ENCODE measurements at places on chromosomes 4 and X.

DNA sequence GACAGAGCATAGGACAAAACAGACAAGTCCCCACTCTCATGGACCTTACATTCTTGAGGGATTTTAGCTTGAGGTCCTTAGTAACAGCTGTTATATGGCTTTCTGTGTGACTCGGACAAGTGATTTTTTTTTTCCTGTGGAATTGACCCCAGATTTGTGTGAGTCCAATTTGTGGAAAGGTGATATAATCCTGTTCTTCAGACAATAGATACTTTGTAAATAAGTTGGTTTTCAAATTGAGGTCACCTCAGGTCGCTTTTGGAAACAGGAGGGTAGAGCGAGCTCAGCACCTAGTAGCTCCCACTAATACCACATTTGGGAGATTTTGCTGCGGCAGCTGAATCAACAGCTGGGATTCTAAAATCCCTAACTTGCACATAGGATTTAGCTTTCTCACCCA is 1008.8 kb downstream of the ADGRL3 start:
- DNase-seq: no peak

- DNase-seq: no peak
Measured at GRCh38 chrX:76920607-76921006, 493.1 kb downstream of the MAGEE1 start.

DNA sequence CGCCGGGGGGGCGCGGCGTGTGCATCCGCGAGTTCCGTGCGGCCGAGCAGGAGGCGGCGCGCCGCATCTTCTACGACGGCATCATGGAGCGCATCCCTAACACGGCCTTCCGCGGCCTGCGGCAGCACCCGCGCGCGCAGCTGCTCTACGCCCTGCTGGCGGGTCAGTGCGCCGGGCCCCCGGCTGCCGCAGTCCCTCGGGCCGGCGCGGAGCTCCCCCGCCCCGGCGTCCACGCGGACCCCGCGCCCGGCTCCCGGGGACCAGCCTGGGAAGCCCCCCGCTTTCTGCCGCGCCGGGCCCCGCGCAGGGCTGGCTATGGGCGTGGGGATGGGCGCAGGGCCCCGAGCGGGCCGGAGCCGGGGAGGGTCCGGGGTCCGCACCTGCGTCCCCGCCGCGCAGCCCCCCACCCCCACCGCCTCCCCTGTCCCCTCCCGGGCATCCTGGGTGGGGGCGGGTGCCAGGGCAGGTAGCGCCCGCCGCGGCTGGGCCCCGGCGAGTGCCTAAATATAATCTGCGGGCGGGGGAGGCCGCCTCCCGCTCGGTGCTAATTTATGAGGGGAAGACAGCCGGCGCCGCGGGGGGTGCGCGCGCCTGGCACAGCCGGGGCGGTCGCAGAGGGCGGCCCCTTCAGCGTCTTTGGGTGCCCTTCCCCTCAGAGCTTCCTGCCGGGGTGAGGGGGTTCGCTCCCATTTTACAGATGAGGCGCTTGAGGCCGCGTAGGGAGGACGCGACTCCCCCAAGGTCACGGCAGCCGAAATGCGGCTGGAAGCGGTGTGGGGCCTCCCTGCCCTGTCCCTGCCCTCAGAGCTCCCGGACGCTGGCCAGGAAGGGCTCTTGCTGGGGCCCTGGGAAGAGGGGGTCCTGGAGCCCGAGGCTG is 837 bp downstream of the NAT8L start:
- no peak for DNase-seq

- DNase-seq: no peak
Measured at GRCh38 chr4:1746919-1747602, 25.7 kb downstream of the TACC3 start.

DNA sequence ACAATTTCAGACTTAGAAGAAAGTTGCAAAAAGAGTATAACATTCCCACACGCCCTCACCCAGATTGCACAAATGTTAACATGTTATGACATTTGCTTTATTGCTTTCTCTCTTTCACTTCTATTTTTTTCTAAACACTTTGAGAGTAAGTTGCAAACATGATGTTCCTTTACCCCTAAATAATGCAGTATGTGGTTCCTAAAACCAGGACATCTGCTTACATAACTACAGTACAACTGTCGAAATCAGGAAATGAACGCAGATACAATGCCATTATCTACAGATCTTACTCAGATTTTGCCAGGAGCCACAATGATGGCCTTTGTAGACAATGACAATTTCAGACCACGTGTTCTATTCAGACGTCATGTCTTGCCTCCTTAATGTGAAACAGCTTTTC is 22.4 kb downstream of the SH3TC1 start:
- DNase-seq: no peak

- no peak for DNase-seq
Measured at GRCh38 chr4:8024073-8024786, 84.6 kb upstream of the AFAP1 start.

- DNase-seq: no peak
Measured at GRCh38 chrX:964831-965416, 247.5 kb downstream of the CRLF2 start.

GRCh38 chr4:184816962-184817361 is 8.8 kb downstream of the ACSL1 start:
- no peak for DNase-seq

DNA sequence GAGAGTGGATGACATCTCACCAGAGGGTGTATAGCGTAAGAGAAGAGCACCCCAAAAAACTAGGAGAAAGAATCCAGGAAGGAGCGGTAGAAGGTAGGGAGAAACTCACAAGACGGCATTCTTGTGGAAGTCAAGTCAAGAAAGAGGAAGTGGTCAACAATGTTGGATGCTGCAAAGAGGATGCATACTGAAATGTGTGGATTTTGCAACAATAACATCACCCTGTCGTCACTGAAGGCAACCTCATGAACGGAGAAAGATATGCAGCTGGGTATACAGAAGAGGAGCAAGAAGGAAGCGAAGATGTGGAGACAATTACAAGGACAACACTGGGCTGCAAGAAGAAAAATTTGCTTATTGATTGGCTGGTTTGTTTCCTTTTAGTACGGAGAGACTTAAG is 11.4 kb upstream of the TAPT1 start:
- DNase-seq: no peak

DNA sequence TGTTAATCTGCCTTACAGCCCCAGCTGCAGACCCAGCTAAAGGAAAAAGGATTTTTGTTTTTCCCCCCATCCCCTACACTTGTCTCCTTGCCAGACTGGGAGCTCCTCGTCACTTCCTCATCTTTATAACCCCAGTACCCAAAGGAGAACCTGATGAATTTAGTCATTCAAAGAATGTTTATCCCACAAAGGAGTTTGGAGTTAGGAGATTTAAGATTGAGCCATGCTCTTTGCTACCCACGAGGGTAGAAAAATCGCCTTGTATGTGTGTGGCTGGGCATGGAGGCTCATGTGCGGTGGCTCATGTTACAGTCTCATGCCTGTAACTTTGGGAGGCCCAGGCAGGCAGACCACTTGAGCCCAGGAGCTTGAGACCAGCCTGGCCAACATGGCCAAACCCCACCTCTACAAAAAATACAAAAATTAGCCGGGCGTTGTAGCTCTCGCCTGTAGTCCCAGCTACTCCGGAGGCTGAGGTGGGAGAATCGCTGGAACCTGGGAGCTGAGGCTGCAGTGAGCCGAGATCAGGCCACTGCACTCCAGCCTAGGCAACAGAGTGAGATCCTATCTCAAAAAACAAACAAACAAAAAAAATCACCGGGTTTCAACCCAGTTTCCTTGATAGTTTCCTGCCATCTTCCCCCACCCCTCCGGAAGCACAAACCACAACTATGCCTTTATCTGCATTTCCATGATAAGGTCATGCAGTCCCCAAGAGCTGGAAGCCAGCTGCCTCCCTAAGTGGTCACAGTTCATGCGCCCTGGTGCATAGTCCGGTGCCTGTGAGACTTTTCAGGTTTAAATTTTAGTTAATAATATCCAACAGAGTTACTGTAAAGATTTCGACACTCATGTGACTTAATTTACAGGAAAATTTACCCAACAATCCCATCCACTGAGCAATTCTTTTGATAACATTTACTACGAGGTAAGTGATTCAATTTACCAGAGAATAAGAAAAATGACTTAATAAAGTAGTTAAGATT is 1.5 kb downstream of the CFAP97 start:
- no peak for DNase-seq

- no peak for DNase-seq
Measured at GRCh38 chr4:78426972-78427371, 124.6 kb upstream of the ANXA3 start.

GRCh38 chr4:22427675-22428074 is 88.2 kb downstream of the ADGRA3 start:
- DNase-seq: no peak

GRCh38 chr4:56840559-56840958 is 19.1 kb upstream of the SPINK2 start:
- no peak for DNase-seq

GRCh38 chr4:24775750-24776149 is 19.6 kb upstream of the SOD3 start:
- no peak for DNase-seq

- DNase-seq: no peak
Measured at GRCh38 chr4:106258145-106259045, 57.6 kb downstream of the TBCK start.

GRCh38 chrX:1165535-1166196 is 46.8 kb downstream of the CRLF2 start:
- DNase-seq: no peak

DNA sequence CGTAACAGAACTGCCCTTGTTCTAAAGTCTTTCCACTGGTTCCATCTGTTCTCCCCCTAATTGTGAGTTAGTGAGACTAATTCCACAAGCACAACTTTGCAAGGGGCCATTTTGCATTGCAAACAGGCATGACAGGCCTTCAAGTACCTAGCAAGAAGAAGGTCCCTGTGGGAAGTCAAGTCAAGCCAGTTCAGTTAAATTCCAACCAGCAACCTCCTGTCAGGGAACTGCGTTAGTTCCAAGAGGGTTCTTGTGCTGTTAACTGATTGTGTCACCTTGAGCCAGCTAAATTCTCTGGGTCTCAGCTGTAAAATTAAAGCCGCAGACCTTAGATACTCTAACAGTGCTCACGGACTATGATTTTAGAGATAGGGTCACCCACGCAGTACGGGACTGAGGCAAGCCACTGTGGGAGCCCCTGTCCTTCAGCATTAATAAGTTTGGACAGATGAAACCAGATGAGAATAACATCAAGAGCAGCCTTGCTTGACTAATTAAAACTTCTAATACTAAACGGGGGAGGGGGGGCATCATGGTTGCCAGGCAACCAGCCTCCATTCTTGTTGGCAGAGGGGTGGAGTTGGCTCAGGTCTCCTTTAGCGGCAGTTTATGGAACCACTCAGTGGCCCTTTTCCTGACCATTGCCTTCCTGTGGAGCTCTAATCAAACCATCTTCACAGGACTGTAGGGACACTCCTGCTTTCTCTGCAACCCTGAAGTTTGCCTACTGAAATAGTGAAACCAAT is 24.1 kb upstream of the TMEM150C start:
- DNase-seq: no peak

DNA sequence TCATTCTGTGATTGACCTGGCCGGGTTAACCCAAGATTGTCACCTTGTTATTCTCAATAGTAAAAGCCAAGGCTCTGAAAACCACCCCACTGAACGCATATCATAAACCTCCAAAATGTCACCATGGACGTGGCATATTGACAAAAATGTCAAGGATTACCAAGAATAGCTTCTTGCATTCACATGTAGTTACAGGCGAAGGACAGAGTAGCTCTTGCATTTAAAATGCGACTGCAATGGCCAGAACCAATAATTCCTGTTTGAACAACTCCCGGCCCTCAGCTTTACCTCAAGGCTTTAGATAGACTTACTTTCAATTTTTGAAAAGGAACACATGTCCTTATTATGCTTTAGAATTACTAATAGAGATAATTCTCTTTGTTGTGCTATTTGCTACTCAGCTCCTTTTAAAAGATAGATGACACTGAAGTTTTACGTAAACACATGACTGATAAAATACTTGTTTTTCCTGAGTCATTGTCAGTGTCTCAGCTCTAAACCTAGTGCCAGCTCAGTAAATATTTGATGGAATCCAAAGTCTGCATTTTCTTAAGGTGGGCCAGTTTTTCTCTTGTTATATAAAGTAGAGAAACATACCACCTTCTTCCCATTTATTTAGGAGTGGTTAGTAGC is 66.3 kb downstream of the CLDN34 start:
- DNase-seq: no peak

DNA sequence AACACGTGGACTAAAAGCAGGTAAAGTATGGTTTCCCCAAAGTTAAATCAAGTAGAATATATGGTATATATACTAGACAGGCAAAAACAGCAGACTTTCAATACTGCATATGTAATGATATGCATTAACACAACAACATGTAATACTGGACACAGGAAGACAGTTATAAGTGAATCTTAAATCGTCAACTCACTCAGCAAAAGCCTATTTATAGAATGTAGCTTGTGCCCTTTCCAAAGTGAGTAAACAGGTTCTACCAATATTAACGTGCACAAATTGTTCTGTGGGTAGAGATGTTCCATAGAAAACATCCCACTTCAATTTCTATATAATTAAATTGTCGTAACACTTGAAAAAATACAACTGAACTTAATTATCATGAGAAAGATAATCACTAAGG is 30.6 kb downstream of the FAM241A start:
- DNase-seq: no peak

- no peak for DNase-seq
Measured at GRCh38 chrX:140157611-140158010, 192.3 kb upstream of the CXorf66 start.

GRCh38 chrX:109535578-109535977 is 1.1 kb upstream of the NXT2 start:
- no peak for DNase-seq

GRCh38 chr4:88527787-88528186 is 4.2 kb upstream of the PYURF start:
- no peak for DNase-seq

- DNase-seq: no peak
Measured at GRCh38 chr4:55947254-55947882, 1.4 kb upstream of the CEP135 start.

DNA sequence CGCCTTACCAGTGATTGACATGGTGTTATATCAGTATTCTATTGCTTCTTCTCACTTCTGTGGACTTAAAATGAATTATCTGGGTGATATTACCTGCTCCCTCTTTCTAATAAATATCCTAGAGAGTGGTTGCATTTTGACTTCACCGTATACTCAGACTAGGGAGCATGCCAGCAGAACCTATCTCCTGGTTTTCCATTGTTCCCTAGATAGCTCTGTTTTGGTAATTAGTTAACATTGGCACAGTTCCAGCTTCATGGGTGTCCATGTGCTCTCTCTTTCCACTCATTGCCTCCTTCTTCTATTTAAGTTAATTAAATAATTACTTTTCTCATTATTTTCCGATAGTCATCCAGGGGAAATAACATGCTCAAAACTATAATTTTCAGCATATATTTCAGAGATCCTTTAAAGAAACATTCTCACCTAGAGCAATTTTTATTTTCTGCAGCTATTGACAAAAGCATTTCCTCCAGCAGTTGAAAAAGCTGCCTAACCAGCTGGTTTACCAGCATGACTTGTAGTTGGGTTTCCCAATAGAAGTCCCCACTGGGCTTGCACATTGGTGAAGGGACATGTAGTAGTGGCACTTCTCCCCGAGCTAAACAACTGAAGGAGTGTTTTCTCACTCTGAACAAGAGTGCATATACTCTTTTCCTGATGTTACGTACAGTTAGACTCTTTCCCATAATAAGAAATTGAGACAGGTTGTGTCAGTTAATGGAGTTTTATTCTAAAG is 27.9 kb upstream of the PAPSS1 start:
- DNase-seq: no peak

- no peak for DNase-seq
Measured at GRCh38 chrX:459611-460010, 72.9 kb upstream of the PPP2R3B start.

- DNase-seq: no peak
Measured at GRCh38 chr4:126727461-126727860, 905.3 kb upstream of the INTU start.
